ENCODE measurements at places on chromosomes 16 and 17.

DNA sequence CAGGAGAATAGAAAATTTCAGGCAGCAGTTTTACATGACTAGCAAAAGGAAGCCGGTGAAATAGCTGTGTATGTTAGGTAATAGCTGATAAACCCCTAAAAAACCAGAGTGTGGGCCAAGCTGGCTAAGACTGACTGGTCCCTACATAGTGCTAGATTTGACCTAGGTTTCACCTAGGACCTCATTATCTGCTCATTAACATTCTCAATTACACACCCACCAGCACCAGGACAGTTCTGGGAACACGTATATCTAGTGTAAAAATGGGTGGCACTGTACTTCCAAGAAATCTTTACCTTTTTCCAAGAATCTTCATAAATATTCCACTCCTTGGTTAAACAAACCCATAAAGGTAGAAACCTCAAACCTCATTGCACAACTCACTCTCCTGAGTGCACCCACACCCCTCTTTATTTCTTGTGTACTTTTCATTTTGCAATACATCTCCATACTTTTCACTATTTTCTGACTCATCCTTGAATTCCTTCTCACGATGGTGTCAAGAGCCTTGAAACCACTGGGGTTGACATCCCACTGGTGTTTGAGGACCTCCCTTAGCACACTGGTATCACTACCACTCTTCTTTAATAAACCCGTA is 262.7 kb upstream of the KCNJ16 start:
- no peak for DNase-seq

GRCh38 chr16:13113741-13114140 is 212.3 kb downstream of the SHISA9 start:
- DNase-seq, result no peak

GRCh38 chr16:47858333-47858982 is 297.3 kb downstream of the ABCC12 start:
- DNase-seq, result no peak

DNA sequence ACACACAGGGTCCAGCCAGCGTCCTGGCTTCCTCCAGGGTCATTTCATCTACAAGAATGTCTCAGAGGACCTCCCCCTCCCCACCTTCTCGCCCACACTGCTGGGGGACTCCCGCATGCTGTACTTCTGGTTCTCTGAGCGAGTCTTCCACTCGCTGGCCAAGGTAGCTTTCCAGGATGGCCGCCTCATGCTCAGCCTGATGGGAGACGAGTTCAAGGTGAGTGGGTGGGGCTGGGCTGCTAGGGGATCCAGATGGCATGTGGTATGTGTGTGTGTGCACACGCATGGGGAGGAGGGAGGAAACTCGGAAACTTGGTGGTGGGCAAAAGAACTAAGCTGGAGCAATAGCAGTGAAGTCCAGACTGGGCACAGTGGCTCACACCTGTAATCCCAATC is 11.5 kb downstream of the CETP start:
- DNase-seq, result no peak

DNA sequence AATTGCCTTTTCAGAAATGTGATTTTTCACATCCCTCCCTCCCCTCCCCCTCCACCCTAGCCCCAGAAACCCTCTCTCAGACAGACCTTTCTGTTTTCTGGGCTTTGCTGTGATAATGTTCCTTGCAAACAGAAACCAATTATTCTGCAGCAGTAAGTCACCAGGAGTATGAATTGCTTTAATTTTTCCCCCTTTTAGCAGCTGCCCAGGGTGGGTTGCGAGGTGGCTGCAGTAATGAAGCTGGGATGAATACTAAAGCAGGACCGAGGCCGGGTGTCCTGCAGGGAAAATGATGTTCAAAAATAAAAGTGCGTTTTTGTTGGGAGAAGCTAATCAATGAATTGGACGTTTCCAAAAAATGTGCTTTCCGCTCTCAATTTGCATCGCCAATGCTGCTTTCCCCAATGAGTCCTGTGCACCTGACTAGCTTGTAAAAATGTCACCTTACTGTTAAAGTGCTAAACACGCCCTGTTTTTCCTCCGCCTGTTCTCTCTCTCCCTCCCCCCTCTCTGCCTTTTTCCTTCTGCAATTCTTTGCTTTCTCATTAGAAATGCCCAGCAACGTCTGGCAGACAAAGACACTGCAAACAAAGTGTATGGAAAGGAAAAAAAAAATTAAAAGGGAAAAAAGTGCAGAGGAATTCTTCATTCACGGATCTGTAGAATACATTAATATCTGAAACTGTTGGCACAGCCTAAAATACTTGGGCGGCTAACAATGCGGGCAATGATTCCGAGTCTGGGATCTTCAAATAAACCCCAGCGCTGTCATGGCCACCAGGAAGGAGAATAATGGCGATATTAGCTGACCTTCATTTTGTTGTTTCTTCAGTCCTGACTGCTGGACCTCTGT is 244.1 kb downstream of the STX8 start:
- no peak for DNase-seq

- DNase-seq, result no peak
Observed at GRCh38 chr16:53154513-53154912, 99.7 kb downstream of the CHD9 start.

GRCh38 chr16:55035029-55035428 is 104.4 kb downstream of the IRX5 start:
- DNase-seq, result peak; percentile 38

DNA sequence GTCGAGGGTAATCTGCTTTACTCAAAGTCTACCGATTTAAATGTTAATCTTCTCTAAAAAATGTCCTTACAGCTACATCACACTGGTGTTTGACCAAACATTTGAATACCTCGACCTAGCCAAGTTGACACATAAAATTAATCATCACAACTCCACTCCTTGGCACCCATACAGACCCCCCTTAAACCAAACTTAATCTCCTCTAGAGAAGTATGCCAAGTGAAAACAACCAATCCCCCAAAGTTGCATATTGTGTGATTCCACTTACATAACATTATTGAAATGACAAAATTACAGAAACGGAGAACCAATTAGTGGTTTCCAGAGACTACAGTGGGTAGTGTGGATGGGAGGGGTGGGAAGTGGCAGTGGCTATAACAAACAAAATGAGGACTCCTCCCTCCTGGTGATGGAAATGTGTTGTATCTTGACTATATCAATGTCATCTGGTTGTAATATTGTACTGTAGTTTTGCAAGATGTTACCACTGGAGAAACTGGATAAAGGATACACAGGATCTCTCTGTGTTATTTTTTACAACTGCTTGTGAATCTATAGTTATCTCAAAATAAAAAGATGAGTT is 39.4 kb downstream of the CAPNS2 start:
- no peak for DNase-seq

- no peak for DNase-seq
Observed at GRCh38 chr17:50266384-50267073, 7.7 kb upstream of the TMEM92 start.

DNA sequence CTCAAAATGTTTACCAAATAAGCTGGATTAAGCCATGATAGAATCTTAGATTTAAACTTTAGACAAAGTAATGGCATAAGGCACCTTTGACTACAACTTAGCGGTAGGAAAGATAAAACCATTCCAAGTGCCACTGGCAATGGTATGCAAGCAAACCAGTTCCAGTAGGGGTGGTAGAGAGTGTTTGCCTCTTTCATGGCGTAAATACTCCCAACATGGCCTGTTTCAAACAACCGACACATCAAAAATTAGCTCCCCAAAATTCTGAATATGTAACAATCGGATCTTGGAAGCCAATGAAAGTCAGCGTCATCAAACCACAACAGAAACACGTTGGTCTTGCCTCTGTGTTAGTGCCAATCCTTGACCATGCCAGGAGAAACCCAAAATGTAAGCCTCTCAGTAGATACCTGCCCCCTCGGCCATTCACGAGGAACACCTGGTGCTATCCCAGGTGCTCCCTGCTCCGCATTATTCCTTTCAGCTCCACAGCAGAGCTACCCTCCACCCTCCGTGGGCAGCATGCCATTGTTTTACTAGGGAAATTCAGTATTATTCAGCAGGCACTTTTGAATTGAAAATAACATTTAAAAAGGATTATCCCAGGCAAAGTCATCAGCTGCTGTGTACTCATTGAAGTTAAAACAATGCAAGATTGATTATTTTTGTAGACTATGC is 307.8 kb upstream of the CDH11 start:
- DNase-seq, result no peak

DNA sequence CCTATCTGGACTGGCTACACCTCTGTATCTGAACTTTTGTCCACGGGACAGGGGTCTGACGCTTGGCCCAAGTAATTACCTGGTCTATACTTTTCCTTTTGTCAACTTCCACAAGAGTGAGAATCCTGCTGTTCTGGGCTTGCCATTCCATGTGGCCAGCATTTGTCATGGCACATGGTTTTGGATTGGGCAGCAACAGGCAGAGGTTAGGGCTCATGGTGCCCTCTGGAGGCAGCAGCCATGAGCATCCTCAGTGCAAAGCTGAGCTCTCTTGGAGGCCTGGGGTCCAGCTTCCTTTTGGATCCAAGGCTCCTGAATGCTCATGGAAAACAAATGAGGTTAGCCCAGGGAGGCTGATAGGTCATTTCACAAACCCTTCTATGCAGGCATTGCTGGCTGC is 7.5 kb upstream of the EDC4 start:
- no peak for DNase-seq

- no peak for DNase-seq
Observed at GRCh38 chr17:34401165-34401564, 38.1 kb upstream of the CCL1 start.

- DNase-seq, result no peak
Observed at GRCh38 chr17:81676906-81677305, 6.7 kb downstream of the ARL16 start.

GRCh38 chr17:79695797-79696609 is 34.7 kb upstream of the ENPP7 start:
- no peak for DNase-seq
